ENCODE measurements at places on chromosomes 3 and 15.

- DNase-seq, result no peak
Observed at GRCh38 chr3:168071591-168072322, 24.0 kb downstream of the GOLIM4 start.

GRCh38 chr3:148750296-148750695 lies 52.6 kb downstream of the AGTR1 start:
- no peak for DNase-seq

GRCh38 chr3:170414202-170414663 lies 4.4 kb upstream of the CLDN11 start:
- DNase-seq, result no peak

- DNase-seq, result no peak
Observed at GRCh38 chr15:57302640-57303257, 73.6 kb upstream of the CGNL1 start.

GRCh38 chr3:39601241-39601640 lies 133.8 kb downstream of the MOBP start:
- no peak for DNase-seq

- no peak for DNase-seq
Observed at GRCh38 chr15:100737214-100737613, 134.8 kb downstream of the ASB7 start.

DNA sequence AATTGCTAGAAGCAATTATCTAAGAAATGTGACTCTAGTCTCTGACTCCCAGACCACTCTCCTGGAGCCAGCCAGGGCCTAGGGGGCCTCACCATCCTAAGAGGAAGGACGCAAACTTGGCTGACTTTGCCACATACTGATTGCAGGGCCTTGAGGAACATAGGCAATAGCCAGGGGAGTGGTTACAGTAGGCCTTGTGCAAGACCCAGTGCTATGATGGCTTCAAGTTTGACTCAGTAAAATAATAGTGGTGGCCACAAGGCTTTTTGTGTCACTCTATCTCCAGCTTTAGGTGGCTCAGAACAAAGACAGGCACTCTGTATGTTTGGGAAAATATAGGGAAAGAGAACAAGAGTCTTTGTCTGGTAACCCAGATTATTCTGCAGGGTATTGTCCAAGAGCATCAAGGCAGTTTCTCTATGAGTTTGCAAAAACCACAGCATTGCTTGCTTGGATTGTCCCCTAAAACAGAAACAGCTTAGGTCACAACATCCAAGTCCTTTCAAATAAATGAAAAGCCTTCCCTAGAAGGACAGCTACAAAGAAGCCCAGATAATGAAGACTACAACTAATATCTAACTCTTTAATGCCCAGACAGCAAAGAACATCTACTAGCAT lies 631.5 kb downstream of the PYDC2 start:
- DNase-seq, result no peak

- DNase-seq, result no peak
Observed at GRCh38 chr15:99068186-99068585, 36.7 kb upstream of the SYNM start.

DNA sequence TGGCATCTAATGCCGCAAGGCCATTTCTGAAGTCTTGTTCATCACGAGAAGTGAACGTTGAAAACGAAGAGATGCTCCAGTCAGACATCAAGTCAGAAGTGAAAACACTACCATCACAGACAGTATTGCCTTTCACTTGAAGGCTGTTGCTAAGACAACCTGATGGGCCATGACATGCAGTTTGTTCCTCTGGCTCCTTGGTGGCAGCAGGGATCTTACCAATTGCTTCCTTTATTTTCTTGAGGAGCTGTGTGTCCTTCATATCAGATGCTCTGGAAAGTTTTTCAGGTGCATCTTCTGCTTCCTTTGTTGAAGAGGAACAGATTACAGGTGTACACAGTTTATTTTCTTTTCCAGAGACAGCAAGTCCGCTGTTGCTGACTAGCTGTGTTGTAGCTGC lies 30.7 kb upstream of the MYLK start:
- DNase-seq, result no peak

- no peak for DNase-seq
Observed at GRCh38 chr15:78668987-78669386, 28.0 kb upstream of the CHRNB4 start.

GRCh38 chr15:82919231-82919886 lies 33.2 kb downstream of the HOMER2 start:
- DNase-seq, result no peak

GRCh38 chr3:13275376-13276005 lies 144.6 kb downstream of the NUP210 start:
- no peak for DNase-seq

GRCh38 chr3:12630292-12630691 lies 33.6 kb downstream of the RAF1 start:
- no peak for DNase-seq

DNA sequence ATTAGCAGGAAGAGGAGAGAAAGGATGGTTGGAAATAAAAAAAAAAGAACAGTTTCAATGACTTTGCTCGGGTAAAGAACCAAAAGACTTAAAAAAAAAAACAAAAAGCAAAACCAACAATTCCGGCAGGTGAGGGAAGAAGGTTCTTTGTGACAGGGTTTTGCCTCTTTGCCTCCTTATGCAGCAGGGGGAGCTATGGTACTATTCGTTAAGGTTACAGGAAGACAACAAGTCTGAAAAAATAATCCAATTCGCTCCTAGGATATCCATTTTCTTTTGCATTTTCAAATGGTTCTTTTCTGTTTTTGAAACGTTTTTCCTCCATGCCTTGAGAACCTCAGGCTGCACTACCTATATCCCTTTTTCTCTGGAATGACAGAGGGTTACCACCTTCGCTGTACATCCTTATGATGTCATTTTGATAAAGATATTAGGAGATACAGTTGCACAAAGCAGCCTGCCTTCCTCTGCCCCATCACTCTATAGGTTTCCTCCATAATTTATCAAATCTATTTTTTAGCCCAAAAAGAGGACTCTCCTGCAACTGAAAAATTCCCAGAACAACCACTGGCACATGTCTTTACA lies 55.0 kb downstream of the CFAP20DC start:
- no peak for DNase-seq

GRCh38 chr15:51681303-51681963 lies at the start of gene SCG3:
Gene SCG3 (plus strand): TSS chr15:51681503. CDS start chr15:51681756, 253 bp downstream.
- peak; percentile 1 for DNase-seq

- no peak for DNase-seq
Observed at GRCh38 chr3:156599089-156599874, 44.4 kb upstream of the SSR3 start.

DNA sequence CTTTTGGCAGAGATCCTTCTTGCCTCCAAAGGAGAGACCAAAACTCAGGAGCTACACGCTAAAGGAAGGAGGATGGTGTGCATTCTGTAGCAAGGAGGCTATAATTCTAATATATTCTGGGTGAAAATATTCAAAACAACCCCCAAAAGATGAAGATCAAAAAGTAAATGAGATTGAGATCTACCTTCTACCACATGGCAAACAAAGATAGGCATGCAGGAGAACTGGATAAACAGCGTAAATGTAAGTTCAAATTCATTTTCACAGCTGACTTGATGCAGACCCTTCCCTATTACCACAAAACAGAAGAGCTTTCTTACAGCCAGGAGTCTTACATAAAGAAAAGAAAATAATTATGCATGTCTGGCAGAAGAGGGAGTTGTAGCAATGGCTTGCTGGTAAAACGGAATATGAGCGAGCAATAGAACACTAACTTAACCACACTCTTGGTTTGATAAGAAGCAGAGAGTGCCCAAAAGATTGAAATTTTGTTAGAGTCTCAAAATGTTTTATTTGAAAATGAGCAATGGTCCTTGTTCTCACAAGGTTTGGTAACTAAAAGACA lies 272.7 kb downstream of the MECOM start:
- DNase-seq, result no peak

- no peak for DNase-seq
Observed at GRCh38 chr15:101528108-101528916, 38.8 kb upstream of the PCSK6 start.

DNA sequence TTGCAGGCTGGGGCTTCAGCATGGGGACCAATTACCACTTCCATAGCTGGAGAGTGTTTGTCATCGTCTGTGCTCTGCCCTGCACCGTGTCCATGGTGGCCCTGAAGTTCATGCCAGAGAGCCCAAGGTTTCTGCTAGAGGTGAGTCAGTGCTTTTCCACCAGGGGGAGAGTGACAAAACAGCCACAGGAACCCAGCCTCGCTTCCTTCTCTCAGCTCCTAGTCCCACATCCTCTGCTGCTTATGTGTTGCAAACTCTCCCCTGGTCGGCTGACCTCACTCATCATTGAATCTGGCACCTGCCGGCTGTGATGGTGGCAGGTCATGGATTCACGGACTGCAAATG lies 158.3 kb downstream of the SV2B start:
- DNase-seq, result no peak

DNA sequence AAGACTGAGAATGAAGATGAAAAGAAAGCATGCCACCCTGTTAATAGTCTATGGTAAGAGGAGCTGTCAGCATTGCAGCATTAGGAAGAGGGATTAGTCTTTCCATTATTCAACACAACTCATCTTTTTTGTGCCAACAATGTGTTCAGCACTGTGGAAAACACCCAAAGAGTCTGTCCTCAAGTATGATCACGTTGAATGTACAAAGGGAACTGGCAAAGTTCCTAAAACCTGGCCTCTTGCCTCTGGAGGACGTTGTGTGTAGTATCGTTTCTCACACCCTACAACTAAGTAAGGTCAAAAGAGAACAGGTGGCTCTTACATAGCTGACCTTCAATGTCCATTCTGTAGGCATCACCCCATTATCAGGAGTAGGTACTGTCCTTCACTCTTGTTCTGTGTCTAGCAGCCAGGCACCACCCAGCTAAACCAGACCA lies 147.9 kb upstream of the THBS1 start:
- no peak for DNase-seq

- DNase-seq, result no peak
Observed at GRCh38 chr15:64480891-64481290, 20.5 kb downstream of the ZNF609 start.

GRCh38 chr15:39835550-39835949 lies 52.9 kb upstream of the FSIP1 start:
- DNase-seq, result no peak

- peak; percentile 37 for DNase-seq
Observed at GRCh38 chr3:50675179-50676030, 678 bp downstream of the DOCK3 start.

DNA sequence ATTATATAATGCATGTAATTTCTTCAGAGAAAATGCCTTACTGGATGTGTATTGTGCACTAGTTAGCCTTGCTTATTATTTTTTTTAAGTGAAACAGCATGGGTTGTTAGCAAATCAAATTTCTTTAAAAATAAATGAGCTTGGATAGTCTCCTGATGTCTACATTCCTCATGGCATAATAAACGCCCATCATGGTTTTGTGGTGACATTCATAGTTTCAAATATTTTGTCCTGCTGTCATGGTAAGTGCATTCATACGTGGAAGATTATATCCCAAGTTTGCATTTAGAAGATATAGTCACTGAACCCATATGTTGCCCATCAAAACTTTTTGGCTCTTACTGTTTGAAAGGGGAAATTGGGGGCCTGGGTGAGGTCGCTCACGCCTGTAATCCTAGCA lies 130.7 kb downstream of the ALCAM start:
- no peak for DNase-seq

DNA sequence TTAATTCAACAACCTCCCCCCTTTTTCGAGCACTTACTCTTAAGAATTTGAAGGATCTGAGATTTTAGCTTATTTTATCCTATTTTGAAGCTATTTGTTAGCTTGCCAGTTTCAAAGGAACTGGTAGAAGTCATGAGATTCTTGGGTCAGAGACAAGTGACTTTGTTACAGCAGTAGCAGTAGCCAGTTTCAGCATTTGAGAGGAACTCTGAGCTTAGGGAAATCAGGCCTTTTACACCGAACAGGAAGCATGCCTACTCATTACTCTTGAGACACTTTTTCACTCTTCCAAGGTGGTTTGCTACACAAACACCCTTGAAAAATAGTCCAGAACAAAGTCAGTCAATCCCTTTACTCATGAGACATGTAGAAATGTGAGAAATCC lies 24.5 kb upstream of the TM4SF1 start:
- DNase-seq, result no peak

DNA sequence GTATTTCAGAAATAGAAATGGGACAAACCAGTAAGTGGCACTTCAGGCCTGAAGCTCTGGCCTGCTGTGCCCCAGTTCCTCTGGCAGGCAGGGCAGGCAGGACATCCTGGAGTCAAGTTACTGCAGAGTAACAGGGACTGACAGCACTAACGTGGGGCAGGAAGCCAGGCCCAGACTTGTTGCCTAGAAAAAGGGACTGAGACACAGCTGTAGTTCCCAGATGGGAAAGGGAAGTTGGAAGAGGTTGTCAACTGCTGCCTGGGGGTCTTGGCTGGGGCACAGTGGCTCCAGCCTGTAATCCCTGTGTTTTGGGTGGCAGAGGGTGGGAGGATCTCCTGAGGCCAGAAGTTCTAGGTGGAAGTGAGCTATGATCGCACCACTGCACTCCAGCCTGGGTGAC lies 171.9 kb downstream of the FMN1 start:
- no peak for DNase-seq

DNA sequence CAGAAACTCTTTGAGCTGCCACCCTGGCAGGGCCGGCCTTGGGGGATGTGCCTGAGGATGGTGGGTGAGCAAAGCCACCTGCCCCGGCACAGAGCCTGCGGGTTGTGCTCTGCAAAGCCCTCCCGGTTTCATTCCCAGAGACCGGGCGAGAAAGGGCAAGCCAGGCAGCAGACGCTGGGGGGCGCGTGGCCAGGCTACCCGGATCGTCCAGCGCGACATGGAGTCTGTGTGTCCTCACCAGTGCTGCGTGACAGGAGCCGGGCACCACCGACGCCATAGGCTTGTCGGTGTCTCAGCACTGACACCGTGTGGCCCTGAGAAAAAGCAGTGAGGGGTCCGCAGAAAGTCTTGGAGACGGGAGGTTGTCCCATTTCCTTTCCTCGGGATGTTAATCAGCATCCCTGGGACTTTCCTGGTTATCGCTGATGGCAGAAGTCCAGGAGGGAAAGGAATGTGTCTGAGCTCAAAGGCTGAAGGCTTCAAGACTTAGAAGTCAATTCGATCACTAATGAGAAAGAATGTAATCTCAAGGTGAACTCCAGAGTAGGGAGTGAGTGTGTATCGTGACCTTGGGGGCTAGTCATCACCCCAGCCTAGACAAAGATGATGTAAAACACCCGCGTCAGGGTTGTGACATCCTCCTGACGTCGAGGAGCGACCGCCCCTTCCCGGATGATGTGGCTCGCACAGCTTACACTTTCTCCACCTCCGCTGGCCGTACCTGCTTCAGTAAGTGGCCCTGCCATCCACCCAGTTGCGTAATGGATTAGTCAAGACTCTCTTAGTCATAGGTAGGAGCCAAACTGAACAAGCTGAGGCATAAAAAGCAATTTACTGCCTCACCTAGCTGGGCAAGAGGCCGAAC lies 36.3 kb upstream of the PLA2G4E start:
- peak; percentile 16 for DNase-seq

DNA sequence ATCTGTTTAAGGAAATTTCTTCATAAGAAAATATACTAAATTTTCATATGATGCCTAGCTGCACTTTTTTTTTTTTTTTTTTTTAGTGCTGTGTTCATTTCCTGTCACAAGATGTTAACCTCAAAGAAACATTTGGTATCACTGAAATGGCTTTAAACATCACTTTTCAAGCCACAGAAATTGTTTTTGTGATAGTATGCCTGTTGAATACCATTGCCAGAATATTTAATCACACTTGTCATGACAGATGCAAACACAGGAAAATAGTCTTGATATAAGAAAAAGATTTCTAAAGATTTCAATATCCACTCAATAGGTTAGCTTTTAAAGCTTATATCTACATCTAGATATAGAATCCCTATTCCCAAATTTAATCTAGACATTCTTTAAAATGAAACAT lies 608.5 kb upstream of the AGTR1 start:
- DNase-seq, result no peak
